ENCODE measurements at places on chromosomes 12 and 14.

DNA sequence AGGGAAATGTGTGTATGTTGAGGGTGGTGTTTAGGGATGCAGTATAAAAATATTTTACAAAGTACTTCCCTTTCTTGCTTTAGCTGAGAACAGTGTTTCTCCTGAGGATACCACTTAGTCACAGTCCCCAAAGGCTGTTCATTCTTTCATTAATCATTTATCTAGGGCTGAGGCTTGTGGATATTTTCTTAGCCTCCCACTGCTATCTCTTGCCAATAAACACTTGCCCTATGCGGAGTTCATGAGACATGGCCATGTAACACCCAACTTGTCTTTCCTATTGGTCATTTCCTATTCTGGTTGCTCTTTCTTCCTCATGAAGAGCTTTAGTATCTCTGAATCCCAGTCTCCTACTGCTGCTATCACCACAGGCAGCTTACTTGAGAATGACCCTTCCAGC, 75.1 kb downstream of the ETNK1 start:
- no peak for DNase-seq

DNA sequence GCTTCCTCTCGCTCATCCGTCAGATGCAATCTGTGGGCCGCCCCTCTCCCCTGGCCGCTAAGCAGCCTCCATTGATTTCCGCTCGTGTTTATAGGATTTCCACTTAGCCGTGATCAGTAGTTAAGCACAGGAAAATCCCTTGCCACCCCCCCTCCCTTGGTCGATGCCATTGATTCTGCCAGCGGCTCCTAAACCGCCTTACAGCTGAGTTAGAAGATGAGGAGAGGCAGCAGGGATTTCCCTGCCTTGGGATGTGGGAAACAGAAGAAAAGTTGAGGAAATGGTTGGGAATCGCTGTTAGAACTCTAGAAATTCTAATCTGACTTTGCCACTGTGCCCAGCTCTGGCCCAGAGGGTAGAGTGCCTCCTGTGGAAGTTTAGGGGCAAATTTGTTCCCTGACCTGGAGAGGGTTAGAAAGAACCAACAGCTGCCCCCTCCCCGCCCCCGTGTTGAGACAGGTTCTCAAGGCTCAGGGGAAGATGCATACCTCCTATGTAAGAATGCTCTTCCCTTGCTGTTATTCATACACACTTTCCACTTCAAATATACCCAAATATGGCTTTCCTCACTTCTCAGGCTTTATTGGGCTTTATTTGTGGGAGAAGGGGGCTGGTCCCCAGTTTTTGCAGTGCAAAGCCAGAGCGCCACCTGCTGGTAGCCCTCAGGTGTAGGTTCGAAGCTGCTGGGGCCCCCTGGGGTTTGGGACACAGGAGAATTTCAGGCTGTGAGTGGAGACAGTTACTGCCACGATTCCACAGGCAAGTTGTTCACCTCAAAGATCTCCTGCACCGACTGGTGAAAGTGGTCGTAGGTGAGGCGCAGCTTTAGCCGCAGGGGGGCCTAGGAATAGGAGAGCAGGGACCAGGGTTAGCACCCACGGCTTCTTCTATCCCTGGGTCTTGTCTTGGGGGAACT, 3.2 kb downstream of the THTPA start:
- DNase-seq, result peak; percentile 68

DNA sequence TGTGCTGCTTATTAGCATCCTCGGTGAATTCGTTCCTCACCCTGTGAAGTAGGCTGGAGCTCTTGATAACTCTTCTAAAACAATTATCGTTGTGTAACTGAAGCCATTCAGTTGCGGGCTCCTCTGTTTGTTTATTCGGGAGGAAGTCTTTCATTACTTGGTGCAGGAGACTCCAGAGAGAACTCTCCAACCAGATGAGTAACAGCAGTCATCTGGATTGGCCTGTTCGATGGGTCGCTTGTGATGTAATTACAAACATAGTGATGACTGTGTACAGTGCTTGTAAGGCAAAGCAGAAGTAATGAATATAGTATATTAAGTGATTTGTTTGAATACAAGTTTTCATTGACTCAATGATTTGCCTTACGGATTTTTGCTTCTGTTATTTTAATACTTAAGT, 10.9 kb downstream of the ATP6V0A2 start:
- DNase-seq, result no peak

- DNase-seq, result peak; percentile 30
These were observed 37.8 kb upstream of the OR4E1 start for GRCh38 chr14:21711360-21711961.

- DNase-seq, result no peak
These were observed 134.4 kb downstream of the BCAT1 start for GRCh38 chr12:24814379-24815113.

GRCh38 chr14:58792416-58792815, 154.7 kb downstream of the DACT1 start:
- no peak for DNase-seq

DNA sequence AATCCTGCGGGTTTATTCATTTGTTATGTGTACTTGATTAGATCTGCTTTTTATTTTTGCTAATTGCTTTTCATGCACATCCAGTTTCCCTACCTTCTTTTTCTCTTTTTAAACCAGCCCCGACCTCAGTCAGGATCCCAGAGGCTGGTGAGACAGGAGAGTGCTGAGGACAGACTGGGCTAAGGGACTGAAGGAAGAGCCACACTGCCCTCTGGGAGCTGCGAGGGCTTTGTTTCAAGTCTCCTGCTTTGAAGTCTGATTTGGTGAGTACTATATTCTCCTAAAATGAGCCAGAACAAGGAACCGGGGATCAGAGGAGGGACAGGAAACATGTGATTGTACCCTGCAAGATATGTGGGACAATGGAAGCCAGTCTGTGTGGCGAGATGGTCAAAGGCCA, 23.9 kb downstream of the PRICKLE1 start:
- no peak for DNase-seq

DNA sequence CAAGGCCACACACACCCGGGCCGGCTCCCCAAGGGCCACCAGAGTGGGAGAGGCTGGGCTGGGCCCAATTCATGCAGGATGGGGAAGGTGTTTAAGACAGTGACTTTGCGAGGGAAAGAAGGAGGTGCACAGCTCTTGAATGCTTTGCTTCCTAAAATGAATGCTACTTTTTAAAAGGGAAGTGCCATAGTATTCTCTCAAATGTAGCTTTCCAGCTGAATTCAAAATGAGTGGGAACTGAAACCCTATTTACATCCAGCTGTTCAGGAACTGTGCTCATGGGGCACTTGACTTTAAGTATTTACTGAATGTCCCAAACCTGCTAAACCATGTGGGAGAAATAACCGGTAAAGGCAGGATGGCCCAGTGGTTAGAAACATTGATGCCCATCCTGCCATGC, 7.6 kb downstream of the ITPK1 start:
- no peak for DNase-seq

GRCh38 chr14:78697341-78697740, 527.2 kb downstream of the NRXN3 start:
- DNase-seq, result no peak

GRCh38 chr14:60651086-60651795, 2.0 kb upstream of the SIX1 start:
- DNase-seq, result peak; percentile 15

DNA sequence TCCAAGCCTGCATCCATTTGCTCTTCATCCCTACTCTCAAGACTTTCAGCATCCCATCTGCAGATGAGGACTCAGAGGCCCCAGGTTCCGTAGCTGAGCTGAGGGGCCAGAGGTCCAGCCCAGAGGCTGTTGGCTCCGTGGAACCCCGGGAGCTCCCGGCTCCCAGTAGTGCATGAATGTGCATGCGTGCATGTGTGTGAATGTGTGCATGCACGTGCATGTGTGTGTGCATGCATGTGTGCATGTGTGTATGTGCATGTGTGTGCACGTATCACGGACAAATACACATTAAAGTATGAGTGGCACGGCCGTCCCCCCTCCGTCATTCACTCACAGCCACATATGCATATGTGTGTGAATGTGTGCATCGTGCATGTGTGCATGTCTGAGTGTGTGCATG, 149.9 kb downstream of the KIF26A start:
- no peak for DNase-seq

DNA sequence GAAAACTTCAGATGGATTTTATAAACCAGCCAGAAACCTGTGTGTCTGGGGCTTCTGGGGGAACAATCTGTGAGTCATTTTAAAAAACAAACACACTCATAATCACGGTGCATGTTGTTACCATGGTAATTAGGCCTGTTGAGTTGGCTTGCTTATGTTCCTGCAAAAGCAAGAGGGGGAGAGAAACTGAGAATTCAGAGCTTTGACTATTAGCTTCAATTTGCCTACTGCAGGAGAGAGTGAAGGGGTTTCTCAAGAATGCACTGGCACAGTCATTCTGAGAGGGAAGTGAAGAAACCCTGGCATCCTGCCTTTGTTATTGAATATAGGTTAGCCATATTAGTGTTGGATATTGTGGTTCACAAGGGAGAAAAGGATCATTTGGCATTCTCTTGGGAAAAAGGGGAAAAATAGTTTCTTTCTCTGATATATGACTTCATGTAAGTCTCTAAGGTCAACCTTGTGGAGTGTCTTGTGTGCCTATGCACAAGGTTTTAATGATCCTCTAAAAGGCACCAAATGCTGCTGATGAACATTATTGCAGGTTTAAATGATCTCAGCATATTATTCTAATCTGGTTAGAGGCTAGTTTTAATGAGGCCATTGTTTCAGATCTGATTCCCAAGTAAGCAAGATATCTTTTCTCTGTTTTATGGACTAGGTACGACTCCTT, 12.9 kb downstream of the GNG2 start:
- no peak for DNase-seq

- no peak for DNase-seq
These were observed 28.8 kb upstream of the APPL2 start for GRCh38 chr12:105264771-105265170.

DNA sequence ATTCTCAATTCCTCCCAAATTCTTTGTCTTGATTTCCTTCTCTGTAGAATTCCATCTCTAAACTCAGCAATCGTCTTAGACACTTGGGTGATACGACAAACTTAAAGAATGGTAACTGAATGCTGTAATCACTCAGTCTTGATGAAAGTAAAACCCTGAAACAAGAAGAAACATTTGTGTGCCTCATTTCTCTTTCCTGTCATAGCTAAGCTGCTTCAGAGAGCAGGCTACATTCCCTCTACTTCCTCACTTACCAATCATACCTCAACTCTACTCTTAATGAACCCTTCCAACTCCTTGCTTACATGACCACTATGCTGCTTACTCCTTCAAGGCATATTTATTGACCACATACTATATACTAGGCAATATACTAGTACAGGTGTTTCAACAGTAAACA, 8.3 kb downstream of the MAP4K5 start:
- DNase-seq, result no peak

- DNase-seq, result no peak
These were observed 119.4 kb downstream of the SAMD4A start for GRCh38 chr14:54686219-54686870.

- no peak for DNase-seq
These were observed 118.5 kb downstream of the PRKCH start for GRCh38 chr14:61439779-61440418.

DNA sequence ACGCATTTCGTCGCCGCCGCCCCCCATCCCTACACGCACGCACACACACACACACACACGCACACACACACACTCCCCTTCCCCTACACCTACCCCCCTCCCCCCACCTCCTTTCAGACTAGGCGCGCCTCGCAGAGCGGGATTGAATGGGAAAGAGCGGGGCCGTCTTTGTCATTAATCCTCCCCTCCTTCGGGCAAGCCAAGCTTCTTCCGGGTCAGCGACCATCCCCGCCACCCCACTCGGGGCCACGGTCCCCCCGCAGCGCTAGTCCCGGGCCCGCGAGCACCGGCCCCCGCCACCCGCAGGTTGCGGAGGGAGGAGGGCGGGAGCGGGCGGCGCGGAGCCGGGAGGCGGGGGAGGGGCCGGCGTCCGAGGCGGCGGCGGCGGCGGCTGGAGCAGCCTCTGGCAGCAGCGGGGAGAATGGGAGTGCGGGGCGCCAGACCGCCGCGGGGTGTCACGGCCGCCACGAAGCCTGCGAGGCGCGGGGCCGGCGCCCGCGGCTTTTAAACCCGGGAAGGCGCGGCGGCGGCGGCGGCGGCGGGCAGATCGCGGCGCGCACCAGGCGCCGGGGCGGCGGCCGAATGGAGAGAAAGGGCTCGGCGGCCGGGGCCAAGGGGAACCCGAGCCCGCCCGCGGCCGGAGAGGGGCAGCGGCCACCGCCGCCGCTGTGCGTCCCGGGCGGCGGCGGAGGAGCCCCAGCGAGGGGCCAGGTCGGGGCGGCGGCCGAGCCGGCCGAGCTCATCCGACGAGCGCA, at the start of gene TTC9:
Gene TTC9, plus strand, starts transcription at position 369 of the 755 bp plus-strand sequence. Its CDS starts 214 bp downstream, at position 583.
- peak; percentile 48 for DNase-seq

- no peak for DNase-seq
These were observed 83.6 kb downstream of the ALX1 start for GRCh38 chr12:85363382-85364190.

DNA sequence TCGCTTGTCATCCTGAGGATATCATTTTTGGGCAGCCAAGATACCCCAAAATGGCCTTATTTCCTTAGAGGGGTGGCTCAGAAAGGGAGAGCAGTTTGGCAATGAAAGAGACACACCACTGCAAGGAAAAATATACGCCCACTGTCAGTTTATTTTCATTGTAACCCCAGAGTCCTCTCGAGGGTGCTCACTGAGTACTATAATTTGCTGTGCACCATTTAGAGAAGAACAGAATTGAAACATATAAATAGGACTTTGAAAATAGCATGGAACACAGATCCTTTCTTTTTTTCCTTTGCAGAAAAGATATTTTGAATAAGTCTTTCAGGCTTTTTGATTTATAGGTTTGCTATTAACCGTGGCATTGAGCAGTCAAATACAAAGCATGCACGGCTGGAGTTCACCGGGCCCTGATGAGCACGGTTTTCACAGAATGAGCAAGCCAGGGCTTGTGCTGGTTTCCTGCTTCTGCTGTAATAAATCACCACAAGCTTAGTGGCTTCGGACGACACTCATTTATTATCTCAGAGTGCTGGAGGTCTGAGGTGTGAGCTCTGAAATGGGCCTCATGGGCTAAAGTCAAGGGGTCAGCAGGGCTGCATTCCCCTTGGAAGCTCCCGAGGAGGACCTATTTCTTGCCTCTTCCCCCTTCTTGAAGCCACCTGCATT, 152.3 kb downstream of the ZNF664 start:
- no peak for DNase-seq

DNA sequence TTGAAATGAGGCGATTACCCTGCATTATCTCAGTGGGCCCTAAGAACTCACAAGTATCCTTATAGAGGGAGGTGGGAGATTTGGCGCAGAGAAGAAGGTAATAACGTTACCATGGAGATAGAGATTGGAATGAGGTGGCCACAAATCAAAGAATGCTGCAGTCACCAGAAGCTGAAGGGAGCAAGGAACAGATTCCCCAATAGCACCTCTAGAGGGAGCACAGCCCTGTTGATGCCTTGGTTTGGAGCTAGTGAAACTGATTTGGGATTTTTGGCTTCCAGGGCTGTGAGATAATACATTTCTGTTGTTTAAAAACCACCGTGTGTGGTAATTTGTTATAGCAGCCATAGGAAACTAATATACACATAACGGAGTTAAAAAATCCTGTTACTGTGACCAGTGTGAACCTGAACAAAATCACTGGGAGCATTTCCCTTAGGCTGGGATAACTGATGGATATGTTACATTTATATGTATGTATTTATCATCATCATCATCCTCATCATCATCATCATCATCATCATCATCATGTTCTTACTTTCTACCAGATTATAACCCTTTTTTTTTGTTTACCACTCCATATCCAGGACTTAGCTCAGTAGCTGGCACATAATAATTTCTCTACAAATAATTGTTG, 100.3 kb downstream of the LIN7A start:
- peak; percentile 51 for DNase-seq
